ENCODE measurements at places on chromosomes 3 and 15.
A peak's percentile ranks its signal among the peaks of the same experiment; 100 is the strongest.

DNA sequence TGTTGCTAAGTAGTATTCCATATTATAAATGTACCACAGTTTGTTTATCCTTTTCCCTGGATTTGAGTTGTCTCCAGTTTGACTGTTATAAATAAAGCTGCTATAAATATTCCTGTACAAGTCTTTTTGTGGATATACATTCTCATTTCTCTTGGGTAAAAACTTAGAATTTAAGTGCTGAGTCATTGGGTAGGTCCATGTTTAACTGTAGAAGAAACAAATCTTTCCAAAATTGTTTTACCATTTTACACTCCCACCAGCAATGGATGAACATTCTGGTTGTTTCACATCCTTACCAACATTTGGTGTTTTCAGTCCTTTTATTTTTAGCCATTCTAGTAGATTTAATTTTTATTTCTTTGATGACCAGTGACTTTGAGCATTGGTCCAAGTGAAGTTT, 74.0 kb upstream of the TNFAIP8L3 start:
- peak; percentile 22 for DNase-seq

GRCh38 chr15:72389231-72389630, 8.9 kb upstream of the TMEM202 start:
- DNase-seq, result peak; percentile 75

GRCh38 chr3:141487521-141488252, 860 bp downstream of the RASA2 start:
- DNase-seq, result peak; percentile 30

DNA sequence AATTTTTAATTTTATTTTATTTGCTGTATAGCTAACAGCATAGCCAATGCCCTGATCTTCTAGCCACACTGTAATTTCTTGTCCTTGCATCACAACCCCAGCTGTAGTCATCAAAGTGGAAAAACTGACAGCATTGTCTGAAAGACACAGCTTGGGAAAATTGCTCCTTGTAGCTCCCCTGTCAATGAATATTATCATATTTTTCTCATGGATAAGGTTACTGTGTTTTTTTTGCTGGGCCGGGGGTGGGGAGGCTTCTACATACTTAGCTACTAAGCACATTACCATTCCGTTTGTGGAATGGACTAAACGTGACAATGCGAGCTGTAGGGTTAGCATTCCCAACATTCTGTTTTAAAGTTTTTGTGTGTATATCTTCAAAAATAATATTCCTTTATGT, 381.3 kb downstream of the TIGIT start:
- peak; percentile 35 for DNase-seq

GRCh38 chr15:91564631-91565030, 288.9 kb upstream of the SLCO3A1 start:
- DNase-seq, result no peak

Data from fibroblast of the aortic adventitia (primary cell).